ENCODE measurements at places on chromosomes 11 and 22.

GRCh38 chr11:117823946-117824420 lies 561 bp downstream of the FXYD2 start:
- DNase-seq = peak; percentile 67

- no peak for DNase-seq
These were observed 29.8 kb downstream of the SCUBE1 start for GRCh38 chr22:43313244-43313889.

DNA sequence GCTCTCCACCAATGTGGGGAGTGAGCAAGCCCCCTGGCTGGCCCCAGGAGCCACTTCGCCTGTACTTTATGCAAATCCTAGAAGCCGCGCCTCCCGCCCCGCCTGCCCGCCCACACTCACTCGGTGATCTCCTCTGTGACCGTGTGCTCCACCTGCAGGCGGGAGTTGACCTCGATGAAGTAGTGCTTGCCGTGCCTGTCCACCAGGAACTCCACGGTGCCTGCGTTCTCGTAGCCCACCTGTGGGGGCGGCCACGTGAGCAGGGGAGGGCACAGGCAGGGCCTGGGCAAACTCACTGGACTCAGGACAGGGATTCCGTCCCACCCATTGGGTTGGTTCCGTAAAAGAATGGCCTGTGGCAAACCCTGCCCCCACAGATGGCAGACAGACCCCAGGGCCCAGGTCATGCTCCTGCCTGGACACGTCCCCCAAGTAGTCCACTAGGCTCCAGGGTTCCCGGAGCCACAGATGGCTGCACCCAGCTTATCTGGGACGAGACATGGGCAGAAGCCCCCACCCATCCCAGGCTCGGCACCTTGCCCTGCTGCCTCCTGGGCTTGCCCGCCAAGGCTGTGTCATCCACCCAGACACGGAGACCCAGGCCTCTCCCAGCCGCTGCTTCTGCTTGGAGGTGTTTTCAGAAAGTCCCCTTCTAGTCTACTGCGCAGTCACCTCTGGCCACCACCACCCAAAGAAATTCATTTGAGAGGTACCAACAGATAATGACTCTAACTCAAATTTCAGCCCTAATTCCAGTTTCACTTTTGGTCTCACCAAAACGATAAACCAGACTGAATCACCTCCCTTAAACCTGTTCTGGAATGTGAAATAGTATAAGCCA lies 12.1 kb downstream of the LRFN4 start:
- peak; percentile 60 for DNase-seq

DNA sequence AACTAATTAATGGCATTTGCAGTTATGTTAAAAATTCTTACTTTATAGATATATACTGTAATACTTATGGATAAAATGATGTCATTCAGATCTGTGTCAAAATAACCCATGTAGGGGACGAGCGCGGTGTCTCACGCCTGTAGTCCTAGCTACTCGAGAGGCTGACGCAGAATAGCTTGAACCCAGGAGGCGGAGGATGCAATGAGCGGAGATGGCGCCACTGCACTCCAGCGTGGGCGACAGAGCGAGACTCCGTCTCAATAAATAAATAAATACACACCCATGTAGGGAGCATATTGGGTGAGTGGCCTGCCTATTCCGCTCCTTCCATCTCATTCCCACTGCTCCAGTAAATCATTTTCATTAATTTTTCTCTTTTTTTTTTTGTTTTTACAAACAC lies 7.1 kb downstream of the SNU13 start:
- DNase-seq = no peak

GRCh38 chr11:17298302-17298701 lies 21.8 kb downstream of the NUCB2 start:
- DNase-seq = no peak

DNA sequence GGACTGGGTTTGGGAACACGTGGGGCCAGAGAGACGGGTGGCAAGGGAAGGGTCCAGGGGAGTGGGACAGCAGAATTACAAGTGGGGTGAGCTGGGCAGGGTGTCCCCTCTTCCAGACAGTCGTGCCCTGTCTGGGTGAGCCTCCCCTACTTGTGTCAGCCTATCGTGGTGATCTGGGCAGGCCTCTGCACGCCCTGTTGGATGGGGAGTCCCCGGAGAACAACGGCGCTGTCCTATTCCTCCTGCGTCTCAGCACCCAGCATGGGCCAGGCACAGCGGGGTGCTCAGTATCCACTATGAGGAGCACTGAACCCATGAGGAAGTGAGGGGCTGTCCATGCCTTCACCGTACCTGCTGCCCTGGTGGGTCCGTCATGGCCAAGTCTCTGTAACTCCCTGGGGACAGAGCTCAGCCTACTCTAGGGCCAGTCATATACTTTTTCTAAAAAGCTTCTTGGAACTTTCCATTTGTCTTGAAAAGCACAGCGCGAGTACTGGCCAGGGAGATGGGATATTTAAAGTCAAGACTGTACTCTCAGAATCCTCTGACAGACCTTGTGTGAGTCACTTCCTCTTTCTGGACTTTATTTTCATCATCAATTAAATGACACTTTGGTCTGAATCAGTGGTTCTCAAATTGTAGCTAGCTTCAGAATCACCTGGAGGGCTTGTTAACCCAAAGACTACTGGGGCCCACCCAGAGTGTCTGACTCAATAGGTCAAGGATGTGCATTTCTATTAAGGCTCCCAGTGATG lies 81.7 kb upstream of the NECTIN1 start:
- DNase-seq = no peak

- no peak for DNase-seq
These were observed 4.8 kb downstream of the PPME1 start for GRCh38 chr11:74175920-74176319.

GRCh38 chr11:78310500-78310909 lies 107.1 kb downstream of the GAB2 start:
- no peak for DNase-seq

DNA sequence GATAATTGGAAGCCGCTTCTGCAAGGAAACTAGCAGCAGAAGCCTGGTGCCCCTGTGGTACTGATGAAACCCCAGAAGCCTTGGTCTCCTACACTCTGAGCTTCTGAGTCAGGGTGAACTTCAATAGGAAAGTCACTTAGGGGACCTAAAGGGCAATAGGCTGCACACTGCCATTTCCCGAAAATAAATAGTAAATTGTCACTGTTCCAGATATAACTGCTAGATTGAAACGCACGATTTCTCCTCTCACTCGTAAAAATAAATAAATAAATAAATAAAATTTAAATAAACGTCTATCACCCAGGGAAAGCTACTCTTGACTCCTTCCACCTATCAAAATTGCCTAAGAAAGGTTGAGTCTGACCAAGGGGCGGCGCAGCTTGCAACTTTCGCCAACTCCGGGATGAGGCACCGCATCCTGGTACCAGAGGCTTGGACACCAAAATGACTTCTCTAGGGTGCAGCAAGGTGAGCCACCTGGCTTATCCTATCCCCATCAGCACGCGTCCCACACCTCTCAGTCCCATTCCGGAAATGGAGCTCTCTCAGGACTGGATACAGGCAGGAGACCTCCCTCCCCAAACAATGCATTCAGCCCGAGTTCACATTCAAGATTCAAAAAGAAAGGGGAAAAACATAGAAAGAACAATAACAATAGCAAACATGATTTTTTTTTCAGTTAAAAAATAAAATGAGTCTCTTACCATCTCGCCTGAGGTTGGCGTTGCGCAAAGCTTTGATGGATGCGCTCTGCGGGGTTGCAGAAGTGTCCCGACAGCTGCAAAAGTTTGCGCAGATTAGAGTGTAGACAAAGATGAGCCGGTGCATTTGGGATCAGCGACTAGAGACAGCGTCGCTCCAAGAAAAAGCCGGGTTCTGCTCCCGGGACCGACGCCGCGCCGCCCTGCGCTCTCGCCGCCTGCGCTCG lies 583 bp downstream of the PDGFD start:
- DNase-seq = no peak

- no peak for DNase-seq
These were observed 17.6 kb upstream of the TMA7B start for GRCh38 chr22:39942439-39943230.

GRCh38 chr11:67674442-67674871 lies at the start of gene ALDH3B2:
Gene ALDH3B2 (minus strand): TSS chr11:67674623. CDS start chr11:67666935, 7,688 bp downstream.
- no peak for DNase-seq

DNA sequence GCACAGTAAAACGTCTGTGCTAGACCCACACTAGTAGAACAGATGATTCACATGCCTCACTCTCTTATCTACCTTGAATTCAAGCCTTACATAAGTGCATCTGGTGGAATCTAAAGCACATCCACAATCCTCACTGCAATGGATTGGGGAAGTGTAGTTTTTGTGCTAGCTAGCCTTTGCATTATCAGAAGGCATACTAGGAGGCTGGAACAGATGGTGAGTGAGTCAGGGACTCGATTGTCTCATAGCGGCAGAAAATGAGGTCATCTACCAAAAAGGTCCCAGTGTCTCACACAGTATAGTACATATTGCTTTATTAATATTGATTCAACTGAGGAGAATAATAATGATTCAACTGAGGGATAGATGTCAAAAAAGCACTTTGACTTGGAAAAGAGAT lies 9.3 kb downstream of the MSANTD4 start:
- DNase-seq = no peak

DNA sequence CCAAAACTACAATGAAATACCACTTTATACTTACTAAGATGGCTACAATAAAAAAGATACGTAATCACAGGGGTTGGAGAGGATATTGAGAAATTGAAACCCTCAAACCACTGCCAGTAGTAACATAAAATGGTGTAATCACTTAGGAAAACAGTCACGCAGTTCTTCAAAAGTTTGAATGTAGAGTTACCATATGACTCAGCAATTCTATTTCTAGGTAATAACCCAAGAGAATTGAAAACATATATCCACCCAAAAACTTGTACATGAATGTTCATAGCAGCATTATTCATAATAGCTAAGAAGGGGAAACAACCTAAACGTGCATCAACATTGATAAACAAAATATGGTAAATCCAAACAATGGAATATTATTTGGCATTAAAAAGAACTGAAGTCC lies 24.4 kb upstream of the PSMA1 start:
- peak; percentile 32 for DNase-seq

GRCh38 chr11:77705195-77705875 lies 67.7 kb upstream of the CLNS1A start:
- DNase-seq = peak; percentile 51

- DNase-seq = no peak
These were observed 34.1 kb downstream of the CHRDL2 start for GRCh38 chr11:74696939-74697675.

DNA sequence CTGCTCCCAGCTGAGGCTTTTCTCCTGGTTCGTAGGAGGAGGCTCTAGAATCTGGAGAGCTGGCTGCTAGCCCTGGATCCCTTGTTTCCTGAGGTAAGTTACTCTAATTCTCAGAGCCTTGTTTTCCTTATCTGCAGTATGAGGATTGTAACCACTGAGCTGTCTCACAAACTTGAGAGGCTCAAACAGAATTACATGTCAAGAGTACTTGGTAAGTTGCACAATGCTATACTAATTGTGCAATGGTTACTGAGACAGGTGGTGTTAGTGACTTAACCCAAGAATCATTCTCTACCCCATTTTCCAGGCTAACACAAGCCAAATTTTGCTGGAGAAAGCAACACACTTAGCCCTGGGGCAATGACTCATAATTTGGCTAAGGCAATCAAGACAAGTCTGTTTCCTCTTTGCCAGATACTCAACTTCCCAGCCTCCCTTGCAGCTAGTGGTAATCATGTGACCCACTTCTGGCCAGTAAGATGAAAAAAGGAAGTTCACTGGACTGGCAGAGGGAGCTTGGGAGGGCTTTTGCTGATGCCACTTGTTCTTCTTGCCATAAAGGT lies 348.0 kb downstream of the TENM4 start:
- DNase-seq = peak; percentile 25

DNA sequence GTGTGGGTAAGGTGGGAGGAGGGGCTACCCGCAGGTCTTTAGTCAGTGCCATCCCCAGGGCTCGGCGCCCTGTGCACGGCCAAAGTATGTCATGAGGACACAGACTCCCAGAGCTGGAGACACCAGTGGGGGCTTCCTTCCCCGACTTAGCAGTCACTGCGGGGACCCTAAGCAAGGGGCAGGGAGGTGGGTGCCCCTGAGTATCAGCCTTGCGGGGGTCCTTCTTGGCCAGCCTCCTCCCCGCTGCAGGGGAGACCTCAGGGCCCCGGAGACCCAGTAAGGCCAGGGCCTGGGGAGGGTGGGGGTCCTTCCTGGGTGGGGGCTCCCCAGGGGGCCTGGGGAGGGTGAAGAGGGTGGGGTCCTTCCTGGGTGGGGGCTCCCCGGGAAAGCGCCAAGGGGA lies 673.8 kb downstream of the BRD1 start:
- no peak for DNase-seq

DNA sequence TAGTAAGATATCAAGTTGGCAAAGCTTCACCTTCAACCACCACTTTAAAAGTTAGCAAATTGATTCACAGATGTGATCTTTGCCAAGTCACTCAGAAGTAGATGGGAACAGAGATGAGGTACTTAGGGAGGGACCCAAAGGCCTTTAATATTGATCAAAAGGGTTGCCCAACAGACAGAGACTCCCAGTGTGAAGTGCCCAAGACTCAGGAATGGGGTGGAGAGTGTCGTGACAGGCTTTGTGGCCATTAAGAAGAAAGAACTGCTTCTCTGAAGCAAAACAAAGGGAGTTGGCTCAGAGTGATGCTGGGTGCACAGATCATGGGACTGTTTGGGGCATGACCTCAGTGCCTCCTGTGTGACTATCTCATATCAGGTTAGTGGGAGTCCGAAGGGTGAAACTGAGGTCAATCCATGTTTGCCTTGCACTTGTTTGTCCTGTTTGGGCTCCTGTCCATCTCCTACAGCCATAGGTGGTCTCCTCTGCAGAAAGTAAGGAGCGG lies 132.3 kb downstream of the APIP start:
- no peak for DNase-seq

DNA sequence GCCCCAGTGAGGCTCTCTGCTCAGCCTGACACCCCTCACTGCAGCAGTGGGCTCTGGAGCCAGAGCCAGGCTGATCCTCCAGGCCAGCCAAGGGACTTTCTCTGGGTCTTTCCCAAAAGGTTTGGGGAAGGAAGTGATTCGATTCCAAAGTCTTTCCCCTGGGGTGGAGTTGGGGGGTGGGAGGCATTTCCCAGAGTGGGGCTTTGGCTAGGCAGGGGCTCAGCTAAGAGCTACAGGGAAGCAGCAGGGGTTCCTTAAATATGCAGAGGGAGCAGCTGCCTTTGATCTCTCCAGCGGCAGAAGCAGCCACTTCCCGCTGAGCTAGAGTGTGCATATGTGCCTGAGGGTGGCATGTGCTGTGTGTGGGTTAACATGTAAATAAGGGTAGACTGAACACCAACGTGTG lies 192.9 kb downstream of the INSC start:
- DNase-seq = no peak

GRCh38 chr11:61460986-61461385 lies 31.1 kb downstream of the SDHAF2 start:
- DNase-seq = no peak

- DNase-seq = no peak
These were observed 60.2 kb downstream of the EHF start for GRCh38 chr11:34680918-34681586.
